ENCODE measurements at places on chromosomes 5 and 9.

DNA sequence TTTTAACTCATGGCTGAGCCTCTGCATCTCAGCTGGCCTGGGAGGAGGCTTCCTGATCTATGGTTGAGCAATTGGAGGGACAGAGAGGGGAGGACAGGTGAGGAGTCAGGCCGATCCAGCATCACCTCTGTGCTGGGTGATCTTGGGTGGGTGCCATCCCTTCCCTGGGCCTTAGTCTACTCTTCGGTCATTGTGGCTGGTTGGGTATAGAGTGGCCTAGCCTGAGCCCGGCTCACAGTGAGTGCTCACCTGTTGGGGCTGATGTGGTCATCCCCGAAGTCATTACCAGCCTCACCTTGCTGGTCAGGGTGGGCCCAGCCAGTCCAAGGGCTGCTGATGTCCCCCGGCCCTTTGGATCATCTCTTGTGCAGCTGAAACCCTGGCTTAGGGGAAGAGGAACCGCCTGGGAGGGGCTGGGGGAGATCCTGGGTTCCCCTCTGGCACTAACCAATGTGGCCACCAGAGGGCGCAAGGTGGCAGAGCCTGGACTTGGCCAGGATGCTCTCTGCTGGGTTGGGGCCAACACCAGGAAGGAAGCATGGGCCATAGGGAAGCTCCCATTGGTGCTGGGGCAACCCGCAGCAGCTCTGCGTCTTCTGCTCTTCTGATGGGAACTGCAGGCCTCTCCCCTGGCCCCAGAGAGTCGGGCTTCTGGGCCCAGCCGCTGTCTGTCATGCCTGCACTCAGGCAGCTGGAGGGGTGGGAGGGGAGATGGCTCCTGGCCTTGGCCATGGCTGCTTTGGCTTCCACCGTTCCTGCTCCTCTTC, 17.3 kb upstream of the ODF2 start:
- peak; percentile 90 for DNase-seq

- no peak for DNase-seq
These were observed 216.7 kb downstream of the CDH18 start for GRCh38 chr5:19771174-19771835.

- no peak for DNase-seq
These were observed 311.2 kb downstream of the TRIM32 start for GRCh38 chr9:116998305-116998704.

DNA sequence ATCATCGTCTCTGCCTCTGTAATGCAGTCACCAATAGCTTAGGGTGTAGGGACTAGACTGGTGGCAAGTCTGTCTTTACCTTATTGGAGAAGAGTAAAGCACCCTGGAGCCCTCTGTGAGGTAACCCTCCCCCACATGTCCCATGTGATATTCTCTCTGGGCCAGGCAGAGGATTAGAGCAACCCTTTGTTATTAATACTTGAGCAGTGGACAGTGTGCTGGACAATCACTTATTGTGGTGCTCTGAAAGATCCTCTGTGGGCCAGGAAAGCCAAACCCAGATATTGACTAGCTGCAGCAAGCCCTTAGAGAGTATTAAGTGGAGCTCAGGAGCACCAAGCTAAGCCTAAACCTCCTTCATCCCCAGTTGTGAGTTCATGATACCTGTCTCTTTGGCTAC, 139.7 kb upstream of the RUSC2 start:
- DNase-seq, result no peak

DNA sequence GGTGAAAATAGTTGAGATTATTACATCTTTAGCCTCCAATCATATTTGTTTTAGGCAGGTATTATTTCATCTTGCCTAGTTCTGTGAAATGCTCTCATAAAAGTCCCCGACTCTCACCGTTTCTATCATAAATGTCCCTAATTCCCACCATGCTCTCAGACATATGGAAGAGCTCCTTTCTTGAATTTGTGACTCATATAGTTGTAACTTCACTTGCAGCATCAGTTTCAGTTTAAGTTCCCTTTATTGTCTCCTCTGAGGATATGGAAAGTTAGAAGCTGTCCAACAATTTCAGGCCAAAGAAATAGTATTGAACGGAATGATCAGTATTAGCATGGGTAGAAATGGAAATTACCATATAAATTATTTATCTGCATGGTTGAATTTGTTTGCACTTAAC, 187.5 kb upstream of the NR4A3 start:
- no peak for DNase-seq

GRCh38 chr9:111195766-111196165, 134.3 kb downstream of the OR2K2 start:
- no peak for DNase-seq

DNA sequence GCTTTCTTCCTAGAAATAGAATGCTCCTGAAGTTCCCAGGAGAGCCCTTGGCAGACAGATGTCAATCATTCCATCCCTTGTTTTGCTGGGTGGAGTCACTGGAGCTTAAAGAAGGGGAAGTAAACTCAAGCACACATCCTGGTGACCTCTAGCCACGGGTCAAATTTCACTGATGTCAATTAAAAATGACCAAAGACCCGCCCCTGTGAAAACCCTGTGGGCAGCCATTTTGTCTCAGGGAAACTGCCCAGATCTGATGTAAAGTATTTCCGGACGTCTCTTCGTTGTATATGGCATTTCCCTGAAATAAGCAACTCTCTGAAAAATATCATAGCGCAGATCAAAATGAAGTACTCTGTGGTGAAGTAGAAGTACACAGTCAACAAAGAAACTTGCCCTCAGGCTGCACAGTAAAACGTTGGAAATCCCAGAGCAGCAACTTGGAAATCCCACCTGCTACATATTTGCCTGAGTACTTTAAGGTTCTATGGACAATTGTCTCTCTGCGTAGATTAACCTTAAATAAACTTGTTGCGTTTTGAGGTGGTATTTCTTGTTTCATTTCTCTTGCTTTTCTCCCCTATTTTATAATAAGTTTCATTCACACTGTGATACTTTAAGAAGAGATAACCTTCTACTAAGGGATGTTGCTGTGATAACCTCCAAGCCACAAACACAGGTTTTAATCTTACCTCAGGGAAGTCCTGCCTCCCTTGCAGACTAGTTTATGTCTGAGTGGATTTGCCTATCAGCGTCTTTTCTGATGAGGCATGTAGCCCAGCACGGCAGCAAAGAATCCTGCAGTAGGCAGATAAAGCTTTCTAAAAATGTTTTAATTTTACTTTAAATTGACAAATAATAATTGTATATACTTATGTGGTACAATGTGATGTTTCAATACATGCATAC, 60.9 kb upstream of the PIP5K1B start:
- DNase-seq, result no peak

All from D341Med (cell line).